ENCODE measurements at places on chromosomes 6 and 20.

DNA sequence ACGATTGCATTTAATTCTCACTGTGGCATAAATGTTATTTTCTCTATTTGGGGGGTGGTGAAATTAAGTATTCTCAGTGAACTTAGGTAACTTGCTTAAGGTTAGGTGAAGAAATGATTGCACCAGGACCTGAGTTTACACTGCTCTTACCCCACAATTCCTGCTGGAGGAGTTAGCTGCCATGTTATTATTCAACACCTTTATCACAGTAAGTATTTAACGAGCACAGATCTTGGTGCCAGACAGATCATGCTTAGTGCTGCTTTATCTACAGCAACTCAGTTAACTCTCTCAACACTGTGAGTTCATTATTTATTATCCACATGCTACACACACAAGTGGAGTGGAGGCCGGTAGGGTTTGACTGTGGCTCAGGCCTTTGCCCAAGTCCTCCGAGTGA lies 249.7 kb downstream of the TMEM242 start:
- no peak for DNase-seq

DNA sequence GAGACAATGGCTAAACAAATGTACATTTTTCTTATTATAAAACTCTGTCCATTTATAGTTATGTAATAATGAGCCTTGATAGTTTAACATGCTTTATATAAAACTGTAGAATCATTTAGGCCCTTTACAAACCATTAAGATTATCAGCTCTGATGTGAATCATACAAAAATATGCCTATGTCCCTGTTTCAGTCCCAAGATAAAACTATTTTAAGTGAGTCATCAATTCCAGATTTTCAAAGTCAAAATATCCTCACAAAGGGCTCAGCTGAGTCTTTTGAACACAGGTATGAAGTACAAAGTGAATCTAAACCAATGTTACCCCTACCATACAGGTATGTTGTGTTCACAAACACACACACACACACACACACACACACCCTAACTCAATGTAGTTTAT lies 88.0 kb downstream of the PTPRK start:
- DNase-seq: peak; percentile 69

GRCh38 chr20:57628047-57628961 lies 8.1 kb upstream of the ZBP1 start:
- DNase-seq: peak; percentile 71

DNA sequence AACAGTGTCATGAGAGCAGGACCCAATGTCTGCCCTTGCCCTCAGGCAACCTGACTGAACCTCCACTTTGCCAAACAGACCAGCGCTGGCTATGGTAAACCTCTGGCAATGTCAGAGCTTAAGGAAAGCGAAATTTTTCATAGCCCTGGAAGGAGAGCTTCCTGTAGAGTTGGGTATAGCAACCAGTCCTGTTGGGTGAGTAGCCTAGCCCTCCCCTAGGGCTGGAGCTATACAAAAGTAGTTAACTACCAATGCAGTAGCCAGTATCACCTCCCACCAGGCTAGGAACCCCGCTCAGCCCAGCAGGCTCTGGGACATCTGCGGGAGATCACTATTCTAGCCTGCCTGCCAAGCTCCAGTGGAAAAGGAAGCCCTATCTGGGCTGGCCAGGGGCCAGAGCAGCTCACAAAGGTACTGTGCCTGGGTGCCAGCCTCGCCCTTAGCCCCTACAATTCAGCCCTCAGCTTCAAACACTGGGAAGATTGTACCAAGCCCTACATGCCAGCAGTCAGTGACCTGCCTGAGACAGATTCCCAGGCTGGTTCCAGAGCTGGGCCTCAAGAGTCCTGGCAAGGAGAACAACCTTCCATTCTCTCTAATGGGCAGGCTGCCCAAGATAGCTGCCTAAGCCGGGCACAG lies 7.9 kb downstream of the WFDC3 start:
- DNase-seq: no peak

DNA sequence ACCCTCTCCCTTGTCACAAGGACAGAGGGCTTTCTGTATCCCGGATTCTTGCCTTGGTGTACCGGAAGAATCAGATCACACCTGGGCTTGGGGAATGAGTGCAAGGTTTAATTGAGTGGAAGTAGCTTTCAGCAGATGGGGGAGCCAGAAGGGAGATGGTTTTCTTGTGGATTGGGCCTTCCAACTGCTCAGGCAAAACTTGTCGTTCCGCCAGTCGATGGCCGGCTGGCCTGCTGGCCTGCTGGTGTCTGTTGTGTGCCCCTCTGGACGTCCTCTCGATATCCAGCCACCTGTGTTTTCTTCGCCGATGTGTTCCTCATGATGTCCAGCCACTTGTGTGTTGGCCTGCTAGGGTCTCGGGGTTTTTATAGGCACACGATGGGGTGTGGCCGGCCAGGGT lies 168.1 kb downstream of the CDKAL1 start:
- no peak for DNase-seq

- peak; percentile 57 for DNase-seq
Observed at GRCh38 chr6:149696901-149697300, 21.0 kb downstream of the LATS1 start.

- DNase-seq: no peak
Observed at GRCh38 chr6:64694356-64694755, 1012.7 kb downstream of the EYS start.

- DNase-seq: no peak
Observed at GRCh38 chr6:37765182-37765775, 54.2 kb upstream of the ZFAND3 start.

- DNase-seq: peak; percentile 82
Observed at GRCh38 chr6:36735110-36736071, 37.8 kb downstream of the RAB44 start.

DNA sequence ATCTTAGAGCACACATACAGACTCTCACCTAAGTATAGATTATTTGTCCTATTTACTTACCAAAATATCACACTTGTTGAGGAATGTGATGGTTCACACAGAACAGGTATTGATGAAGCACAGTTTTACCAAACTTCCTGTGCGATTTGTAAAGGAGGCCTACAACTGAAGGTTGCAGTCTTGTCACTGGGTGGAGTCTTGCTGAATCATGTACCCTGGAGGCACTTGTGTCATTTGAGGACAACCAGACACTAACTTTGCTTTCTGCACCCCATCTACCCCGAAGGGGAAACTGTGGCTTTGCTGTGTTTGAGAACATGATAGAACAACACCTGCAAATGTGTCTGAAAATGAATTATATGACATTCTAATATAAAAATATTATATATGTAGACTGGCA lies 32.4 kb upstream of the HINT3 start:
- no peak for DNase-seq

DNA sequence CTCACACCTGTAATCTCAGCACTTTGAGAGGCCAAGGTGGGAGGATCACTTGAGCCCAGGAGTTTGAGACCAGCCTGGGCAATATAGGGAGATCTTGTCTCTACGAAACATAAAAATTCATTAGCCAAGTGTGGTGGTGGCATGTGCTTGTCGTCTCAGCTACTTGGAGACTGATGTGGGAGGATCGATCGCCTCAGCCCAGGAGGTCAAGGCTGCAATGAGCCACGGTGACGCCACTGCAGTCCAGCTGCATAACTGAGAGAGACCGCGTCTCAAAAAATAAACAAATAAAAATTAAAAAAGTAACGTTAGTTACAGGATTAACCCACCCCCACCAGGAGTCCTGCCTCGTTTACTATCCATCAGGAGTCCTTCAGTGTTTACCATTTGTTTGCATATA lies 345.1 kb downstream of the BTBD3 start:
- DNase-seq: no peak

GRCh38 chr6:45822873-45823272 lies 192.8 kb downstream of the CLIC5 start:
- DNase-seq: no peak

- no peak for DNase-seq
Observed at GRCh38 chr6:160417146-160417545, 69.0 kb downstream of the SLC22A3 start.

DNA sequence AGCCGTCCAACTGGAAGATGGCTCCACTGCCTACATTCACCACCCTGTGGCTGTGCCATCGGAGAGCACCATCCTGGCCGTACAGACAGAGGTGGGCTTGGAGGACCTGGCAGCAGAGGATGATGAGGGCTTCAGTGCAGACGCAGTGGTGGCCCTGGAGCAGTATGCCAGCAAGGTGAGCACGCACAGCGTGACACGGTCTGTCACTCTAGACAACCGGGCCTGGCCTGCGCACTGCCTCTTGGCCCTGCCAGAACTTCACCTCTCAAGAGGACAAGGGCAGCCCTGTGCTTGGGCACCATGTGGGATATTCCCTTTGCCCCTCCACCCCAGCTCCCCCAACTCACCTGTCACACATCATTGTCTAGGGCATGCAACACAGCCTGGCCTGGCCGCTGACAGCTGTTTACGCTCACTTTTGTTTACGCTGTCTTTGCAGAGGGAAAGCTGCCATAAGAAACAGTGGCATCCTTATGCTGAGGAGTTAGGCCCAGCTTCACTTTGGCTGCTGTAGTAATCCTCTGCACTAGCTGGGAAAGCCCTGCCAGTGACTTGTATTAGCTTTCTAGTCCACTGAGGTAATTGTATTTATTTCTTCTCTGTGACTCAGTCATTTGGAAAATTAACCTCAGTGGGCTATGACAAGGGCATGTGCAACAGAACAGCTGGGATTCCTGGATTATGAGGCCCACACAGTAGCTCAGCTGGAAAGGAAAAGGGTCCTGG lies 9.8 kb upstream of the DEF6 start:
- no peak for DNase-seq

GRCh38 chr20:32570401-32571190 lies 14.5 kb downstream of the NOL4L start:
- DNase-seq: no peak

DNA sequence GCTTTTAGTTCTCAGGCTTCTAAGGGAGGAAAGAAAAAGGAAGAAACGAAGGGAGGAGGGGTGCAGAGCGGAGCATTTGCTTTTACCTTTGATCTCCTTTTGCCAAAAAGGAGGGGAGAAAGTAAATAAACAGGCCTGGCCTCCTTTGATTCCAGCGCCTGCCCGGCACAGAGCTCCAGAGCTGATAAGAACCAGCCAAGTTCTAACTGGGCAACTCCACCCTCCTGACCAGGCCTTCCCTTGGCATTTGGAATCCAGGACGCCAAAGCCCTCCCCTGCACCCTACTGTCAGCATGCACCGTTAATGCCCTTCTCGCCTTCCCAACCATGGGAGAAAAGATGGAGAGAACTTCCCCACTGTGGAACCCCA lies 120.8 kb upstream of the PTPN1 start:
- no peak for DNase-seq

DNA sequence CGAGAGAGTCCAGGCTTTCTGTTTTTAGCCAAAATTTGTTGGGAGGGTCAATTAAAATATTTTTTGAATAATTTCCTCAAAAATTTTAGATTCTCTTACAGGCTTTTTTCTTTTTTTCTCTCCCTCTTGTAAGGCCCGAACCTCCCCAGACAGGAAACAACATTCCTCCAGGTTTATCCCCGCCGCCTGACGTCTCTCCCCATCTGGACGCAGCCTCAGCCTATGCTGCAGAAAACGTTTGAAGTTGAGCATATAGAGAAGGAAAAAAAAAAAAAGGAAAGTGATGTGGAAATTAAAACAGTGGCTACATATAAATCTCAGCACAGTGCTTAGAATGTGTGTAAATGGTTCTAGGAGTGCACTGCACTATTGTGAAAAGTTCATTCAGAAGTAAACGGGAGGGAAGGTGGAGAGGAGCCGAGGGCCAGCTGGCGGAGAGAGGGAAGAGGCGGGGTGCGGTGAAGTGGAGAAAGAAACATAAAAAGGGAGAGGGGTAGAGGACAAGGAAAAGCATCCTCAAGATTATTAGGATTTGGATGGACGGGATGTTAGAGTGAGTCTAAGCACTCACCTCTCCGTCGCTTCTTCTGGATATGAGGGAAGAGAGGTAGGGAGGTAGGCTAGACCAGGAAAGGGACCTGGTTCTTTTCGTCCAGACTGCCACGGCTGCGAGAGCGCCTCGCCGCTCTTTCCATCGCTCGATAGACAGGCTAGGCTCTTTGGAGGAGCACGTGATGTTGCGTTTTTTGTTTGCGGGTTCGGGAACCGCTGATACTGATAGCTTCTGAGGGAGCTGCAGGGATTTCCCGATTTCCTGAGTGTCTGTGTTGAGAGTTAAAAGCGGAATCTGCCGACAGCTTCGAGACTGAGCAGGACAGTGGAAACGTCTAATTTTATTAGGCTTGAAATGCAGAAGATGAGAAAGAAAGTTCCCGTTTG lies 98.7 kb downstream of the TRIM27 start:
- DNase-seq: no peak

DNA sequence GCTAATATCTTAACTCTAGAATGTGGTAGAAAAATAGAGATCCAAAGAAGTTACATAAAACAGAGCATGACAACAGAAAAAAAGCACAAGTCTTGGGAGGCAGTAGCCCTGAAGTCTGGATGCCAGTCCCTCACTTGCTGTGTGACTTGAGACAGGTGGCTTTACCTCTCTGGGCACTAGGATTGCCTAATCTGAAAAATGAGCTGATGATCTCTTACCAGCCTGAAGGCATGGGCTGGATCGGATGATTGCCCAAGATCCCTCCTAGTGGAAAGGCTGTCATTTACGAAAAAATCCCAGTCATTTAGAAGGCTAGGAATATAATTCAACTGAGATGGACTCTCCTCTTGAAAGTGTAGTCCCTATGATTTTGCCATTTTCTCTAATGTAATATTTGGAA lies 10.9 kb upstream of the GCM1 start:
- DNase-seq: no peak

DNA sequence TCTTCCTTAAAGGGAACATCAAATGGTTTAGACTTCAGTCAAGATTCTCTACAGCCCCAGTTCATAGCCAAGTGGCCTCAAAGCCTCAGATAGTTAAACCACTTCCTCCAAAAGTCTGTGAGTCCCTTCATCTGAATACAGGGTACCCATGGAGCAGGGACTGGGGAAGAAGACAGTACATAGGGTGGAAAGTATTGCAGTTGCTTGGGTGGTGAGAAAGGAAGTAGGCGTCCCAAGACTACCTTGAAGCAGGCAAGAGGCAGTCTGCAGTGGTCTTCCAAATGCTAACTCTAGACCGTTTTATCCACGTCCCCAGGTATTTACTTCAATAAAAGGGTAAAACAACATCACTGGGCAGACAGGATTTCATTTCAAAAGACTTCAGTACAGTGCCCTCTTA lies 2.0 kb downstream of the FYN start:
- no peak for DNase-seq

DNA sequence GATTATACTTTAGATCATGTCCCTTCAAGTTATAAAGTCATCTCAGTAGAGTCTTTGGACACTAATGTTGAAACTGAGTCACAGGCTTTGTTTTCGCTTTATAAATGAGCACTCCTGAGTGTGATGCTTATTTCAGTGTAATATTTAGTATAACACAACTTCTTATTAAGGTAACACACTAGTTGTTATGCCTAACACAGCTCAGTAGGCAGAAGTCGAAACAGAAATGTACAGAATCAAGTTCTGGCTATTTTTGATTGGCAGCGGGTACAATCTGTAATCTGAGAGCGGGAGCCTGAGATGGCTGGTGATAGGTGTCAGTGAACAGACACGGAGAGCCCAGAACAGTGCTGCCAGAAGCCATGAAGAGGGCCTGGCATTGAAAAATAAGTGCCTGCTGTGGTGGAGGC lies 11.4 kb downstream of the HECA start:
- no peak for DNase-seq

GRCh38 chr20:53306192-53306805 lies 287.3 kb downstream of the ZNF217 start:
- no peak for DNase-seq

DNA sequence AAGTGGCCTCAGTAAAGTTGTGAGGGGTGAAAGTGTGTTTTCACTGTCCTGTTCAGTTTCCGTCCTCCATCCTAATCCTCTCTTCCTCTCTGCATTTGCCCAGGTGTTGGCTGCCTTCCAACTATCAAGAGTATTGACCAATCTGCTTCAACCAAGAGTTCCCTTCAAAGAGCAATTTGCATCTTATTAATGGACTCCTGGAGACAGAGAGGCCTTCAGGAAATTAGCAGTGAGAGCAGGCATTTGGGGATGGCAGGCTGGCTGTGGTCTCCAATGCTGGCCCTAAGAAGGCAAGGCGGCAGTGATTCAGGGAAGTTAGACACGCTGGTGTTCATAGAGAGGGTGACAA lies 77.2 kb downstream of the GPR6 start:
- no peak for DNase-seq

Data from fibroblast of skin of abdomen (primary cell).